ENCODE measurements at places on chromosomes 7 and 10. TPM values are rescaled to one million over a fixed set of nuclear protein-coding genes. Genes with fewer than 3 reads are reported as not detected.

FKBP9 gene
- 83.1 TPM for total RNA-seq

ARHGAP12 gene
- total RNA-seq: 28.5 TPM

PALD1 gene
- total RNA-seq: 20.5 TPM

PNLIPRP3 gene
- not detected for total RNA-seq

MALRD1 gene
- total RNA-seq: 1.3 TPM

KEL gene
- 4.2 TPM for total RNA-seq

OPALIN gene
- not detected for total RNA-seq

DPYSL4 gene
- total RNA-seq: not detected

HYAL4 gene
- not detected for total RNA-seq

DENND10 gene
- 57.0 TPM for total RNA-seq

FAM25A gene
- total RNA-seq: not detected

UNCX gene
- not detected for total RNA-seq

SPDYE16 gene
- total RNA-seq: 0.73 TPM

AUTS2 gene
- total RNA-seq: 48.2 TPM

ZNF425 gene
- 0.77 TPM for total RNA-seq

MMD2 gene
- total RNA-seq: not detected

BHLHA15 gene
- 3.1 TPM for total RNA-seq

CXCL12 gene
- total RNA-seq: 387 TPM

LIPJ gene
- 0.19 TPM for total RNA-seq

MACC1 gene
- 7.0 TPM for total RNA-seq

UCN3 gene
- total RNA-seq: not detected

ABCB1 gene
- 25.6 TPM for total RNA-seq

Measured in spleen (tissue), 13 donors.